ENCODE measurements at places on chromosomes 11 and 22. TPM values are rescaled to one million over a fixed set of nuclear protein-coding genes. Genes with fewer than 3 reads are reported as not detected.

The SERPIND1 gene
- total RNA-seq: 3.0 TPM

The LRRC32 gene
- not detected for total RNA-seq

The TENM4 gene
- 37.1 TPM for total RNA-seq

The MUC2 gene
- 0.26 TPM for total RNA-seq

The MRGPRE gene
- not detected for total RNA-seq

The MMP13 gene
- total RNA-seq: 2.4 TPM

The GGTLC3 gene
- not detected for total RNA-seq

DNA sequence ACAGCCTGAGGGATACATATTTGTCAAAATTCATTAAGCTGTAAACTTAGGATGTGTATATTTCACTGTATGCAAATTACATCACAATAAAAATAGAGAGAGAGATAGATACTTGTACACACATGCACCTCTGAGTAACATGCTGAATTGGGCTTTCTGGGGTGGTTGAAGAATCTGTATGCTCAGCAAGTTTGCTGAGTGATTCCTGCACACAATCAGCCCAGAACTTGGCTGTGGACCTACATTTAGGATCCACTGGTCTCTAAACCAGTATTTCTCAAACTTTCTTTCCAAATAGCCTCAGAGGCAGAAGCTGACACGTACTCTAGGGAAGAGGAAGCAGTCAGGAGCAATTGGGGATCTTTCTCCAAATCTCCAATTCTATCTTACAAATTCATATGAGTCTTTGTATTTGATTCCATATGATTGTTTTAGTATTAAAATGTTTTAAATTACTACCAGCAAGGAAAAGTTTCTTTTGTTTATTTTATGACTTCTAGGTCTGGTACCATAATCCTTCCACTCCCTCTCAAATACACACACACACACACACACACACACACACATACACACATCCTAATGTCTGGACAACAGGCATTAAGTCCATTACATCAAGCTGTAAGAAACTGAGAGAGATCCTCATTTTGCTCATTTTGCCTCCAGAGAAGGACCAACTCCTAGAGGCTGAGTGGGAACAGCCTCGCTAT is 20.0 kb downstream of the SYT13 start:
- H3K27ac ChIP-seq: no peak overlapping the region
- H3K27me3 ChIP-seq: 0 out of 2 replicates have a peak, but pooled peaks cover 6% of the 10 kb centered on the region
- H3K4me3 ChIP-seq: no peak overlapping the region
- H3K4me1 ChIP-seq: peaks cover 13% of the 10 kb centered on the region
- DNase-seq: no peak

GRCh38 chr11:75031224-75031753 is 42.6 kb downstream of the NEU3 start:
- H3K36me3 ChIP-seq: no peaks in the 10 kb centered on the region
- DNase-seq: peak; percentile 72
- H3K27me3 ChIP-seq: no peaks in the 10 kb centered on the region
- H3K4me1 ChIP-seq: peaks cover 22% of the 10 kb centered on the region
- no peak overlapping the region for H3K4me3 ChIP-seq
- peak overlapping the region; percentile 37 for H3K27ac ChIP-seq

DNA sequence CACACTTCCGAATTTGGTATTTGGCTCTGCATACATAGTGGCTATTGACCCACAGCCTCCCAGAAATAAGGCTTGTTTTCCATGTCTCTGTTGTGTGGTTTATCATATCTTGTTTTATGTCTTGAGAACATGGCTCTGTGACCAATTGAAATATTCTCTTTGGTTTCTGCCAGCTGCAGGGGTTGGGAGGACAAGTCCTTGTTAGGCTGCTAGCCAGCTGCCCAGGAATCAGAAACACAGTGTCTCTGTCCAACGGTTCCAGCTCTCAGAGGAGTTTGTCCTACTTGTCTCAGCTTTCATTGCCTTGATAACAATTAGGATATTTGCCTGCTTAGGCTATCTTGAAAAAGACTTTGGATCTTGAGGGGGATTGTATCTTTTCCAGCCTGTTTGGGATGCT is 6.0 kb upstream of the SLC7A4 start:
- no peak overlapping the region for H3K27ac ChIP-seq
- DNase-seq: no peak
- no peaks in the 10 kb centered on the region for H3K36me3 ChIP-seq

GRCh38 chr11:75276186-75276585 is 35.6 kb downstream of the TPBGL start:
- no peaks in the 10 kb centered on the region for H3K36me3 ChIP-seq
- no peak overlapping the region for H3K4me3 ChIP-seq
- H3K4me1 ChIP-seq: no peaks in the 10 kb centered on the region
